Stimulated activated CD8-positive, alpha-beta memory T cell treated with anti-CD3 and anti-CD28 coated beads, Interleukin-7, amount 100 ng/mL, for 1 hour (primary cell): ENCODE measurements at places on chromosomes 7 and 10.

GRCh38 chr10:42836771-42837468 is 54.3 kb downstream of the BMS1 start:
- DNase-seq, result no peak

DNA sequence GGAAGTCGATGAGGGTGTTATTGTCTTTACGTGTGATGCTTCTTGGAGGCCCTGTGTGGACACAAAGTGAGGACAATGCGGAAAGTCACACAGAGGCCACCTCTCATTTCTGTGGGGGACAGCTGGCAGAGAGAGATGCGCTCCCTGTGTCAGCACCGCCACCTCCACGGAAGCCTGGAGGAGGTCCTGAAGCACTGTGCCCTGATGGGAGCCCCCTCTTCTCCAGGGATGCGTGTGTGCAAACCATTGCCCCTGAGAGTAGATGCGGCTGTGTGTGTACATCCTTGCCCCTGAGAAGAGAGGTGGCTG is 2.0 kb downstream of the PTPRE start:
- no peak for DNase-seq

DNA sequence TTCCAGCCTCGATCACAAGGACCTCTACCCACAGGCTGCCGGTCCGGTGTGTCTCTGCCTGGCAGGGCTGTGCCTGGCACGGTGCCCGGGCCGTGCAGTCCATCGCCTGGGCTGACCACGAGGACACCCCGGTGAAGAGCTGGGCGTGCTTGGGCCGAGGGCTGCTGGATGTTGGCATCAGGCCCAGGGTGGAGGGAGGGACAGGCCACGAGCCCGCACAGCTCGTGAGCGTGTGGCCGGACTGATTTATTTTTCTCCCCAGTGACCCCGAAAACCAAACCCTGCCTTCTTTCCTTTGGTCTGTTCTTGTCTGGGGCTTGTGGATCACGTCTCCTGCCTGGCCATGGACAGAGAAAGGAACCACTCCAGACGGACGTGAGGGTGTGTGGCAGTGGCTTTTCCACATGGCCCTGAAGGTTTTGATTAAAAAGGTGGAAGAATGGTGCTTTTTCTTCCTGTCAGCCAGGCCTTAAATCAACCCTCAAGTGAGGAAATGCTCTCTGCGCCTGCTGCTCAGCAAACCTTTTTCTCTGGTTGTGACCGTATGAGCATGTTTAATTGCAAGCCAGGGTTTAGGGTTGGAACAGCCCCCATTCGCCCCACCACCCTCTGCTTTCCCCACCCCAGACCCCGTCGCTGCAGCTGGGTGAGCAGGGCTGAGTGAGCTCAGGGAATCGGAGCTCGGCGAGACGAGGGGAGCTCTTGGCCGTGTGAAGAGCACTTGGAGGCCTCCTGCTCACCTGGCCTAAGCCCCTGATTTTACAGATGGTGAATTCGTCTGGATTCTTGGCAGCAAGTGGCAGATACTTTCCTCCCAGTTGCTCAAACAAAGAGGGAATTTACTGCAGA is 130.1 kb downstream of the RGS10 start:
- DNase-seq, result no peak

DNA sequence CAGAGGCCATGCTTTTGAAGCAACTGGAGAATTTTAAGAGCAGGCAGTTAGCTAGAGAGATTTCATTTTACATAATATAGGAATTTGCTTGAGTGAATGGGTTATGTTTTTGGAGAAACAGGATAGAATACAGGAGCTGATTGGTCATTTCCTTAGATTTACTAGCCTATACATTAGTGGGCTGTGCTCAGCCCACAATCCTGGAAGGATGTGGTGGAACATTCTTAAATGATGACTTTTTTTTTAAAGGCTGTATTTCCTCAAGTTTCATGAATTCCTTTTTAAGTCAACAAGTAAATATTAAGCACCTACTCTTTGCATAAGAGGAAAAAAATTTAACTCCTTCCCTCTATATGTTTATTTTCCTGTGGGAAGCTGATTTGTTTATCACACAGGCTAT is 314.4 kb upstream of the BMPER start:
- DNase-seq, result no peak

DNA sequence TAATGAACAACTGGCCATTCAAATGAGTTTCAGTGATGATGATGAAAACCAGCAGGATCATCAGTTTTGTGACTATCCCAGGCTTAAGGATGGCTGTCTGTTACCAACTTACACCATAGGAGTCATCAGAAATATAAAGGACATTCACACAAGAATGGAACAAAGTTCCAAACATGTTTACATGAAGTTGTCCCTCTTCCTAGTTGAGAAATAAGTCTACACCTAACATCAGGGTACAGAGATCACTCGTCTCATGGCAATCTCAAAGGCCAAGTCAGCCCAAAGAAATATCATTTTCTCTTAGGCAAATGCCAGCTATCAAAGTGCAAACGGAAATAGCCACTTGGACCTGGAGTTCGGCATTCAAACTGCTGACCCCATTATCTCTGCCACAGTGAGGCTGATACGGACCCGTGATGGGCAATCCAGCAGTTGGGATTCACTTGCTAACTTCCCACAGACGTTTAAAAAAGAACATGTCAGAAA is 53.0 kb downstream of the CREB3L2 start:
- DNase-seq, result no peak

DNA sequence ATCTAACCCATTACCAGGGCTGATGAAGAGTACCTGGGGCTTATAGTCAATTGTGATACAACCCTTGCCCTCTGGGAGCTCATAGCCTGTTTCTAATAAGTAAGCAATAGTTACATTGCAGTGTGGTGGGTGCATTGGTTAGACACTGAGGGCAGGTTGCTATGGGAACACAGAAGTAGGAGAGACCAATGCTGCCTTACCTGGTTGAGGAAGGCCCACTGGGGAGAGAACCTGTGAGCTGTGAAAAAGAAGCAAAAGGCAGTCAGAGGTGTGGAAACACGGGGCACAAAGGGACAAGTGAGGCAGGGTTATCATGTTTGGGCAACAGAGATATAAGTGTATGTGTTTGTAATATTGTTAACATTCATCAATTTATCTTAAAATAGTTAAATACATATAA is 51.9 kb downstream of the WDFY4 start:
- no peak for DNase-seq

GRCh38 chr7:25565949-25566348 is 337.7 kb upstream of the NPVF start:
- peak; percentile 35 for DNase-seq

DNA sequence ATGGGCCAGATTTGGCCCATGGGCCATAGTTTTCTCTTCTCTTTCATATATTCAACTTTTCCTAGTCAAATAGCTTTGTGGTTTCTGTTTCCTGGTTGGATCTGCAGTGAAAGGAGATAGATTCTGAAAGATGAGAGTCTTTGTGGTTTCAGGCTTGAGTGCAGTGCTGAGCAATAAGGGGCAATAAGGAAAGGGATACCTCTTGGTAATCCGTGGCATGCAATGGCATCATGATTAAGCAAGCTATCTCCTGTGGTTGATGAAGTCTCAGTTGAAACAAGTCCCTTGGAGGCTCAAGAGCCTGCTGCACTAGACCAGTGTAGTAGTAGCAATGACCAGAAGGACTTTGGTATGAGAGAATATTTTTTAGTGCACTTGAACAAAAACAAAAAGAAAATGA is 187.7 kb upstream of the CNTNAP2 start:
- DNase-seq, result no peak

- DNase-seq, result no peak
Observed at GRCh38 chr7:111470998-111471397, 91.3 kb downstream of the IMMP2L start.

- DNase-seq, result no peak
Observed at GRCh38 chr7:3559278-3559677, 258.2 kb downstream of the SDK1 start.

DNA sequence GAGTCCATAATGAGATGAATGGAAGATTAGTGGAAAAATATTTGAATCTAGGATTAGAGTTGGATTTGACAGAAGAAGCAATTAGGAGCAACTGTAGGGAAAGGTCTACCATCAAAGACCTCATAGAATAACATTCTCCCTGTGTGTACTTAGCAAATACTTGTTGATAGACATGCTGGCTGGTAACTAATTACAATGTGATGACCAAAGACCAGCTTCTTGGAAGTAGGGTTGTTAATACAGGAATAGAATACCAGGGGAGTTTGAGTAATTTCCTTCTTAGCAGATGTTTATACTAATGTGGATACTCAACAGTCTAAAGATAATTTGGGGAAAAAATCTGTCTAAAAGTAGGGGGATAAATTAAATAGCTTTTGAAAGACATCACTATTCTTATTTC is 357.5 kb upstream of the BMPER start:
- DNase-seq, result no peak

GRCh38 chr7:1933066-1933750 is 263.1 kb downstream of the ELFN1 start:
- no peak for DNase-seq

DNA sequence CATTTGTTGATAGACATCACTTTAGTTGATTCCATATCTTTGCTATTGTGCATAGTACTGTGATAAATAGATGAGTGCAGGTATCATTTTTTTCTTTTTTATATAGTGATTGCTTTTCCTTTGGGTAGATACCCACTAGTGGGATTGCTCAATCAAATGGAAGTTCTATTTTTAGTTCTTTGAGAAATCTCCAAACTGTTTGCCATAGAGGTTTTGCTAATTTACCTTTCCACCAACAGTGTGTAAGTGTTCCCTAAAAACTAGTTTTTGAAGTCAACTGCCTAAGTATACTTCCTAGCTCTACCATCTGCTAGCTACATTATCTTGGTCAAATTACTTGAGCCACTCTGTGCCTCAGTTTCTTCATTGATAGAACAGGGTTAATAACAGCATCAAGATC is 31.5 kb upstream of the RSBN1L start:
- no peak for DNase-seq

DNA sequence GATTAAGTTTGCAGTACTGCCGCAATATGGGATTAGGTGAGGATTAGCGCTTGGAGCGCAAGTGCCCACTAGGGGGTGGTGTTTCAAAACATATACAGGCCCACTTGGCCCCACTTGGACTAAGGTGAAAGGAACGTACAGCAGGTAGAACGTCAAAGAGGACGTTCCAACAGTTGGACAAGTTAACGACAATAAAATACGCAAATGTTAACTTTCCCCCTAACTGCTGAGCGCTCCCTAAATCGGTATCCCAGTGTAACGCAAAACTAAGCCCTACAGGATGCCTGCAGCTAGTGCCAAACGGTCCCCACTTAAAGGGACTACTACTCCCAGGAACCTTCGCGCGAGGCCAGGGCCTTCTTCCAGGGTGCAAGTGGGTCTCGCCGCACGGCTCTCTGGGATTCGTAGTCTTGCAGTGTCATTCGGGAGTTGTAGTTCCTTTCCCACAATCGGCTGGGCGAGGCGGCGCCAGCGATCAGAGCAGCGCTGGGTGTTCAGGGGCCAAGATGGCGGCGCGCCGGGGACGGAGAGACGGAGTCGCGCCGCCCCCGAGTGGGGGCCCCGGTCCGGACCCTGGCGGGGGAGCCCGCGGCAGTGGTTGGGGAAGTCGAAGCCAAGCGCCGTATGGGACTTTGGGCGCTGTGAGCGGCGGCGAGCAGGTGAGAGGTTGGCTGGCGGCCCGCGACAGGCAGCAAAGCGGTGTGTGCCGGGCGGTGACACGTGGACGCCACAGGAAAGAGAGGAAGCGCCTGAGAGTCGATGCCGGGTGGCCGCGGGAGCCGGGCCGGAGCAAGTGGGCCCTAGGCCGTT is at the start of gene PPRC1:
Gene PPRC1, plus strand, starts transcription at position 478 of the 810 bp plus-strand sequence. Its CDS starts 29 bp downstream, at position 507.
- DNase-seq, result peak; percentile 90

DNA sequence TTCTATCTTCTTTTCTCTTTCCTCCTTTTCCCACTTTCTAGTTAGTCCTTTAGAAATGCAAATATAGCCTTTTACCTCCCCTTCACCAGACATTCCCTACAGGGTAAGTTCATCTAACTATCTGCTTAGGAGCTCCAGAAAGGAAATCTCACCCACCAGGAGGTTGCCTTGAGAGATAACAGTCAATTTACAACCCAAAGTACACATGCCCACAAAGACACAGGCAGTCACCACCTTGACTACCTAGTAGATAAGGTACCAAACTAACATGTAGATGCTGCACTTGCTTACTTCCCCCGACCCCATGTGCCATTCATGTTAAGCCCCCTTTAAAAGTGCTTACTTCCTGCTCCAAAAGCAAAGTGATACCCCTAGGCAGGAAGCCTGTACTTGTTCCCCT is 12.8 kb upstream of the CREB3L2 start:
- no peak for DNase-seq
